Cardiac septum (tissue), 1 donor: ENCODE measurements at places on chromosomes 12 and 14. TPM values are rescaled to one million over a fixed set of nuclear protein-coding genes. Genes with fewer than 3 reads are reported as not detected.

CMAS gene
- total RNA-seq: 39.3 TPM

IL31 gene
- not detected for total RNA-seq

UNC119B gene
- 10.9 TPM for total RNA-seq

BICDL1 gene
- total RNA-seq: 0.30 TPM

ARHGAP9 gene
- total RNA-seq: 5.9 TPM

LYZ gene
- 32.9 TPM for total RNA-seq

RFLNA gene
- not detected for total RNA-seq

SERPINA3 gene
- 24.5 TPM for total RNA-seq

CACNA1C gene
- 182 TPM for total RNA-seq

NGB gene
- not detected for total RNA-seq

DBX2 gene
- total RNA-seq: 0.19 TPM

DNA sequence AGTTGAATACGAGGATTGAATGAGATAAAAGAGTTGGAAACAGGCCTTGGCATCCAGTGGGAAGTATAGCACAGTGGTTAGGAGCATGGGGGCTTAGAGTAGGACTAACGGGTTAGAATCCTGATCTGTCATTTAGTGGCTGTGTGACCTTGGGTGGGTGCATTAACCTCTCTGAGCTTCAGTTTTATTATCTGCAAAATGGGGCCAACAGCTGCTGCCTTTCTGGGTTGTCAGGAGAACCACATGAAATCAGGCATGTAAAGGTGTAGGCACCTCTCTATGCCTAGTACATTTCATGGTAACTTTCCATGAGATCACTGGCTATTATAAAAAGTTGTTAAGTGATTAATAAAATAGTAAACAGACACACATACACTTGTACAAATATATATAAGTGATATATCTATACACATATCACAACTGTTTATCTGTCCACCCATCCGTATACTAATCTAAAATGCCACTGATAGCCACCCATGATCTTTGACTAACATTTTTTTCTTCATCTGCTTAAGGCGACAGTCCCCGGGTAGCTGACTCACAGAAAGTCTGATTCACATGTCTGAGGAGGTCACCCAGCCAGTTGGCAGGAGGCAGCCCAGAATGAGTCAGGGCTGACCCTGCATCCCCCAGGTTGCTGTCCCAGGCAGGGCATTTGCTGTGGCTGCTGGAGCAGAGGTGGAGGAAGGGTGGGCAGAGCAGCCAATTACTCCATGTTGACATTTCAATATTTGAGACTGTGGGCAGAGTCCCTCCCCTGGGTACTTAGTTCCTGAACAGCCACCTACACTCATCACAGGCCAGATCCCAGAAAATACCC, 125.6 kb upstream of the NOS1 start:
- no peak for DNase-seq

GRCh38 chr14:48027115-48027514, 351.7 kb upstream of the MDGA2 start:
- DNase-seq: no peak

DNA sequence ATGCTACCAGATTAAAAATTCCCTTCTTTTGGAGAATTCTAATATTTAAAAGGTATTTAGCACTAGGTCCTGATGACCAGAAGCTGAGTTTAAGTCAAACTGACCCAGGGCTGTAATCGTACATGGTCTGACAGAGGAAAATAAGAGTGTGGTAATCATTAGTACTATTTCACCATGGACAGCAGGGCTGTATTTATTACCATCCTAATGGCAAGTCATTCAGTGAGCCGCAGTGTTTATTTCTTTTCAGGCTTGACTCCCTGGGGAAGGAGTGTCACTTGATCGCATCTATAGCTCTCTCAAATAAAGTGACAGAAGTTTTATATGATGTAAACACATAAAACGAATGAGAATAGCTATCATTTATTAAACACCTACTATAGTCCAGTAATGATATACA, 261.8 kb downstream of the BTG1 start:
- no peak for DNase-seq

DNA sequence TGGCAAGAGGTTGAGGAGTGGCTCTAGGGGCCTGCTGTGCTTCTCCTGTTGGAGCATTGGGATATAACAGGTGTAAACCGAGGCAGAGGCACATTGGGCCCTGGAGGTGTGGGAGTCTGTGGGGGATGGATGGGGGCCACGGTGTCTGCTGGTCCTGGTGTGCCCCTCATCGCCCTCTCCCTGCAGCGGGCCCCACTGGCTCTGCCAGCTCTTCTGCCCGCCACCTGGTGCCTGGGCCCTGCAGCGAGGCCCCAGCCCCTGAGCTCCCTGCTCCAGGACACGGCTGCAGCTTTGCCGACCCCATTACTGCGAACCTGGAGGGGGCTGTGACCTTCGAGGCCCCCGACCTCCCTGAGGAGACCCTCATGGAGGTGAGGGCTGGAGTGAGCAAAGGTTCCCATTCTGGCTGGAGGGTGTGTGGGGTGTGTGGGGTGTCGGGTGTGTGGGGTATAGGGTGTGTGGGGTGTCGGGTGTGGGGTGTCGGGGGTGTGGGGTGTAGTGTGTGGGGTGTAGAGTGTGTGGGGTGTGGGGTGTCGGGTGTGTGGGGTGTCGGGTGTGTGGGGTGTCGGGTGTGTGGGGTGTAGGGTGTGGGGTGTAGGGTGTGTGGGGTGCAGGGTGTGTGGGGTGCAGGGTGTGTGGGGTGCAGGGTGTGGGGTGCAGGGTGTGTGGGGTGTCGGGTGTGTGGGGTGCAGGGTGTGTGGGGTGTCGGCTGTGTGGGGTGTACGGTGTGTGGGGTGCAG, 10.6 kb upstream of the PUS1 start:
- no peak for DNase-seq

DNA sequence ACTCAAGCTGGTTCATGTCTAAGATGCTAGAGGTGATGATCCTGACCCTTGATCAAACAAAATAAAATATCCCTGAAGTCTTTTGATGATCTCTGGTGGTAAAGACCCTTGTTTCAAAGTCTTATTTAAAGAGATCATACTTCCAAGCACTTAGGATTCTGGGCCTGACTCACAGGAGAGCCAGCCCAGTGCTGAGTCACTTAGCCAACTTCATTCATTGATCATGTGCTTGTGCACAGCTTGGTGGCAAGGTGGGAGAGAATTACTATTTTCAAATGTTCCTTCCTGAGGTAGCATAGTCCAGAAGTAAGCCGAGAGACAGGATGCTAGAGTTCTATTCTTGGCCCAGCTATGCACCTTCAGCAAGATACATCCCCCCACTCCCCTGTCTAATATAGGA, 40.6 kb downstream of the SCN8A start:
- no peak for DNase-seq

GRCh38 chr14:45041641-45042040, 42.3 kb upstream of the PRPF39 start:
- DNase-seq: no peak

GRCh38 chr12:107330831-107331431, 237.6 kb upstream of the CRY1 start:
- no peak for DNase-seq

DNA sequence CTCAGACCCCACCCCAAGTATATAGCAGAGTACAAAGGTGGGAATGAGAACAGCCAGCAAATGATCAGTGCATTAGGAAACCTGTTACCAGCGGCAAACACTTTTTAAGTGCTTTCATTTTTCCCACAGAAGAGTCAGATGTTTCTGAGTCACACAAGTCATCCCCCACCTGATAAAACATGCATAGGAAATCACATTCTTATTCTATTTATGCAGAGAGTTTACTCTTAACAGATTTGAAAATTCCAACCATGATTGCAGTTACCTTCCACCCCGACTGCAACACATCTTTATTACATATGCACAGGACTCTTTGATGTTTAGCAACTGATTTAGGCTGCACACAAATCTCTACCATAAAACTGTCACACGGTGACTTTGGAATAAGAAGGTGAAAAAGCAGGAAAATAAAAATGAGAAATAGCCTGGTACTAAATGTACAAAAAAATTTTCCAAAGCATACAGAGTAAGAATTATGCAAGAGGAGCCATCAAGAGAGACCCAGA, 236.4 kb downstream of the PAWR start:
- DNase-seq: no peak

- DNase-seq: no peak
Measured at GRCh38 chr14:94368956-94369355, 19.4 kb downstream of the SERPINA1 start.

GRCh38 chr14:88933191-88933590, 108.7 kb downstream of the TTC8 start:
- DNase-seq: no peak

GRCh38 chr14:99568567-99569560, 35.1 kb downstream of the CCDC85C start:
- no peak for DNase-seq

DNA sequence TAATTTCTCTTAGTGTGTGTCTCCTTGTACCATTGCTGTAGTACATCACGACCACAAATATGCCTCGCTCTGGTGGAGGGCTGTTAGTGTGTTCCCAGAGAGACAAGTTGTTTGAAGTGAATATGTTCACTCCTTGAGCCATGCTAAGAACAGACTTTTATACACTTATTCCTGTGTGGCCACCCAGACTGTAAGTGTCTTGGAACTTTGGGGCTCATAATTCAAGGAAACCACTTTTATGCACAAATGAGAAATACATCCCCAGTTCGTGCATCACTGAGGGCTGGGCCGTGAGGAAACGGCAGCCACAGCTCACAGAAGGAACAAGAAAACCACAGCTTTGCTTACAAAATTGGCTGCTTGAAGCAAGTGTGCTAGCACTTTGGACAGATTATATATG, 362.2 kb upstream of the DDHD1 start:
- no peak for DNase-seq

DNA sequence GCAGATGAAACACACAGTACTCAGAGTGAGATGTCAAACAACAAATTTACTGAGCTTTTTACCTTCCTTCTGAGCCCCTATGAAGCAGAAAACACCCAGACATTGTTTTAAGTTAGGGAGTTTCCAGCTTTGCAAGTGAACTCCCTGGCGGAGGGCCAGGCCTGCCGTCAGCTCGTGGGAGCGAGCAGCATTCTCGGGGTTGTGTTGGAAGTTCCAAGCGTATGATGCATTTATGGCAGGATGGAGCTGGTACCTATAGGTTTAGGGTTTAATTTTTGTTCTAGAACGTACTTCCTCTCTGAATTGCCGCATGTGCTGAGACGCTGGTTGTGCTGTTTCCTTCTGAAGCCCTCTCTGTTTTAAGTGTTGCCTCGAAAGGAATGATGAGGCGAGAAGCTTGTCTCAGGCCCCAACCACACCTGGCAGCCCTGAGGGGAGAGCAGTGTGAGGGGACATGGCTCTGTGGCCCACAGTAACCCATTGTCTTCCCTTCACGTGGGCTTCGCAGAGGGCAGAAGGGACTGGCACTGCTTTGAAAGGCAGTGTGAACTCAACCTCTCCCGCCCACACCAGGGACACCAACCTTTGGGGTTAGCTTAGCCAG, 76.6 kb downstream of the SSPN start:
- peak; percentile 87 for DNase-seq

DNA sequence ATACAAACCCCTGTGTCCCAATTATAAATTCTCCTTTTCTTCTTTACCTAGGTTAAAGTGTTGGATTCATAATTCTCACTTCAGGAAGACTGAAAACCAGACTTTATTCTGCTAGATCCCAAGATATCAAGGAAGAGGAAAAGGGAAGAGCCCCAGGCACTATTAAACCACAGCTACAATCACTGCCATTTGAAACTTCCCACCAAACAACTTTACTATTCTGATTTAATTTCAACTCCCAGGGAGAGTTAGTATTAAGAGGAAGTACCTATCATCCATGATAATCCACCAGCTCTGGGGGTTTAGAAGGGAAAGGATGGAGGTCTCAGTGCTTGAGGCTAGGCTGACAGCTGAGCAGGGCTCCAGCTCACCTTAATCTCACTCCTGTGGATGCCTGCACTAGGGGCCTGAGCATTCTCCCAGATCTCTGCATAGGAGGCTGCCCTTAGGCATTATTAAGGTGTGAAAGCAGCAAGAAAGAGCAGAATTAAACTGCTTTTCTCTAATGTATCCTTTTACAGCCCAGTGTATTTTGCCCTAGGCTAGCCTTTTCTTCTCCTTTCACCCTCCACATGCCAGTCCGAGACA, 52.9 kb downstream of the MYF5 start:
- no peak for DNase-seq

DNA sequence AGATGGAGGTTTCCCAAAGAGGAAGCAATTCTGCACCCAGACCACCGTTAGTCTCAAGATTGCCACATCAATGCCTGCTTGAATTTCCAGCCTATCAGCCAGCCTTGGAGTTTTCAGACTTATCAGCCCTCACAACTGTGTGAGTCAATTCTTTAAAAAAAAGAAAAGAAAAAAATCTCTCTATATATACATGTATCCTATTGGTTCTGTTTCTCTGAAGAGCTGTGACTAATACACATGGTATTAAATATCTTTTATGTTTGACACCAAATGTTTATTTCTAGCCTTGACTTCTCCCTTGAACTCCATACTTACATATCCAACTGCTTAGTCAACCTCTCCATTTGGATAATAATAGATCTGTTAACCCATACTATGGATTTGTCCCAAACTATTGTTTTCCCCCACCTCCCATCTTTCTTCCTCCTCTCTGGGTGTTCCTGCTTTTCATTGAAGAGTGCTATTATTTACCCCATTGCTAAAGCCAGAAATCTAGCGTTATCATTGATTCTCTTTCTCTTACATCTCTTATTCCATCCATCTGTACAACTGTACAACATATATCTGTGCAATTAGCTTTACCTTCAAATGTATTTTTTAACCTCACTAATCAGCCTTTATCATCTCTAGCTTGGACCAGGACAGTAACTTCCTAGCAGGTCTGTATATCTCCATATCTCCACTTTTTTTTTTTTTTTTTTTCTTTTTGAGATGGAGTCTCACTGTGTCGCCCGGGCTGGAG, 22.7 kb upstream of the EID3 start:
- no peak for DNase-seq

- no peak for DNase-seq
Measured at GRCh38 chr12:27975222-27976136, 2.9 kb upstream of the PTHLH start.

- no peak for DNase-seq
Measured at GRCh38 chr12:13307143-13307816, 110.8 kb downstream of the EMP1 start.

GRCh38 chr14:90179809-90180779, 76.3 kb upstream of the PSMC1 start:
- DNase-seq: no peak

DNA sequence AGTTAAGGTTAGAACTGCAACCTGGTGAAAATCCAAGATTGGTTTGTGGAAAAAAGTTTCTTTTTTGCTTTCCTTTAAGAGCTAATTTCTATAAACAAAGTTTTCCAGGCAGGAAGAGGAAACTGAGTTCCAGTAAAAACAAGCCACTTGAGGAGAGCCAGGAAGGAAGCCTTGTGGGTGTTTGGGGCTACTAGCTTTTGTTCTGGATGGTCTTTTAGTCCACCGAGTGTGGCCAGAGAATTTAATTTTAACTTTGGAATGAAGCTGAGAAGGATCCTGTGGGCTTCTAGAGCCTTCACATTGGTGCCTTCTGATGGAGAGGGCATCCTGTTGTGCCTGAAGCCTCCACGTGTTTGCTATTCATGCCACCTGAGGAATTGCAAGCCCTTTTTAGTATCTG, 327.9 kb downstream of the C12orf75 start:
- no peak for DNase-seq

DNA sequence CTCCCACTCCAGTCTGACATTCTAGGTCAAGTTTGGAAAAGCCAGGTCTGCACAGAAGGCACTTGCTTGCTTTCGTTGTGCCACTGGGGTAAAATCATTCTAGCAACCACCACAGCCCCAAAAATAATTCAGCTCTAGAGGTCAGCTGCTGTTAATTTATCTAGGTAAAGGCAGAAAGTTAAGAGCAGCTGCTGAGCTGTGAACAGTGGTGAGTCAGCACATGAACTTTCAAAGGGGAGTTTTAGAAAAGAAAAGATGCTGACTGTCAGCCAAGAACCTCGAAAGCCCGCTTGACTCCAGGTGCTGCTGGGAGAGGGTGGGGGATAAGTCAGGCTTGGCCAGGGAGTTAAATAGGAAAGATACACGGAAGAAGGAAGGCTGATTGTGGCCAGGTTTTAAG, 12.7 kb downstream of the CCDC197 start:
- no peak for DNase-seq
